ENCODE measurements at places on chromosomes 2 and 18.

DNA sequence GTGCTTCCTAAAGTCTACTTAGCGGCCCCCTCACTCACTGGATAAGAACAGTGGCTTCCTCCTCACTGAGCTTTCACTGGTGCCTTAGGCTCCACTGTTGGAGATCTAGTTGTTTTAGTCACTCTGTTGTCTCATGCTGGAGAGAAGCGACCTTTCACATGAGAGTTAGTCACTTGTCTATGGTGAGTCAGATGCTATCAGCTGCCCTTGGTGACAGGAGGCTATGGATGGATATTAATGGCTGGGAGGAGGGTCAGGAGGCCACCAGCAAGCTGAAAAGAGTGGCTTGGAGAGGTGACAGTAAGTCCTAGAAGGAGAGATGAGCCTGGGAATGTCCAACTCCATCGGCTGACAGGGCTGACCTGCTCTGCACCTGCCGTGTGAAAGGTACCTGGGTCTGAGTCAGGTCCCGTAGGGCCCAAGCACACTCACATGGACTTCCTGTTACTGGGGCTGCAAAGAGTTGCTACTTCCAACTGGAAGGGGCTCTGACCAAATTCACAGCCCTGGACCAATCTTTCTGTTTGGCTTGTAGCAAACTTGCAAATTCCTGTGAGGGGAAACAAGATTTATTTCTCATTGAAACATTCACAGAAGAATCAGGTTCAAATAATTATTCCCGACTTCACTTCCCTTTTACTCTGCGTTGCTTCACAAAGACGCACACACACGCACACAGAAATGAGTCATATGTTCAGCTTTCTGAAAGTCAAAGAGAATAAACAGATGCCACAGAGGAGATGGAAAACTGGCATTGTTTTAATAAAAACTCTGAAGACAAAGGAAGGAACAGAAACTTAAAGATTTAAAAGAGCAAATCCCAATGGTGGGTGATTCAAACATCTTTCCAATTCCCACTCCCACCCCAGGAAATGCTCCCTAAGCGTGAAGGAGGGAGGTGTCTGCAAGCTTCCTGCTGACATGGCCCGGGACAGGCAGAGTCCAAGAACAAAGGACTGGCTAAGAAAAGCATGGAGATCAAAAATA is 203.5 kb upstream of the TWIST2 start:
- DNase-seq: no peak
- H3K36me3 ChIP-seq: no peaks in the 10 kb centered on the region
- H3K27me3 ChIP-seq: peaks cover 3% of the 10 kb centered on the region
- H3K4me3 ChIP-seq: no peak overlapping the region
- no peak overlapping the region for H3K27ac ChIP-seq
- no peaks in the 10 kb centered on the region for H3K4me1 ChIP-seq

DNA sequence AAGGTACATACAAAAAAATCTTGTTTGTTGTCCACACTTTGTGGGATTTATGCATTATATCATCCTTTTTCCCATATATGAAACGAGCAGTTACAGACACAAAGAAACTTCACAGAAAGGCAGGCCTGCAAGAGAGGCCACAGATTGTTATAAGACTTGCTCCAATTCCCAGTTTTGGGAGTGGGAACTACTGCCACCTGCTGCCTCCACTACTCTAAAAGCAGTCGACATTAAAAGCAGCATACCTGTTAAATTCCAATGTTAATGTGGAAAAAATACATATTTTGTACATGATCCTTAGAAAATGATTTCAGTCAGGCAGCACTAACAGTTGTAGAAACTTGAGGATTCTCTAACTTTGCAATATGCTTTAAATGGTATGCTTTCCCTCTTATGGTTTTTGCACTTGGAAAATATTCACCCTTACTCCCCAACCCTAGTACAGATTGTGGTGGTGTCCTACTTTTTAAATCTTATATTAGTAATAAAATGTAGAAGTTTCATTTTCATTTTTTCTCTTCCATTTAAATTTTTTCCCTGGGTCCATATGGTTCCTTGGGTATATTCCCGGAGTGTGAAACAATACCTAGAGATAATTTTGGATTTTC is 37.9 kb downstream of the SLC38A11 start:
- no peaks in the 10 kb centered on the region for H3K27me3 ChIP-seq
- DNase-seq: peak; percentile 22
- no peaks in the 10 kb centered on the region for H3K36me3 ChIP-seq
- peaks cover 53% of the 10 kb centered on the region for H3K4me1 ChIP-seq
- no peak overlapping the region for H3K4me3 ChIP-seq

GRCh38 chr2:205902041-205902899 is 183.7 kb downstream of the INO80D start:
- no peak overlapping the region for H3K4me3 ChIP-seq
- H3K27me3 ChIP-seq: peaks cover 3% of the 10 kb centered on the region
- H3K27ac ChIP-seq: peak overlapping the region; percentile 89
- no peaks in the 10 kb centered on the region for H3K36me3 ChIP-seq

DNA sequence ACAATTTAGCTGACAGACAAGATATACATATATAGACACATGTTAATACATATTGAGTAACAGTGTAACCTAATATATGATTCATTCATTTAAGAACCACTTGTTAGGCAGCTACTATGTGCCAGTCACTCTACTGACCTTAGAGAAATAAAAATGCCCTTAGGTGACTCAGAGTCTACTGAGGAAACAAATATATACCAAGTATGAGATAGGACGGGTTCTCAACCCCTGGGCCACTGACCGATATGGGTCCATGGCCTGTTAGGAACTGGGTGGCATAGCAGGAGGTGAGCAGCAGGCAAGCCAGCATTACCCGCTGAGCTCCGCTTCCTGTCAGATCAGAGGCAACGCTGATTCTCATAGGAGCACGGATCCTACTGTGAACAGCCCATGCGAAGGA is 14.8 kb downstream of the STRN start:
- DNase-seq: no peak
- H3K36me3 ChIP-seq: no peaks in the 10 kb centered on the region
- no peak overlapping the region for H3K4me3 ChIP-seq
- H3K27ac ChIP-seq: peak overlapping the region; percentile 86
- peaks cover 17% of the 10 kb centered on the region for H3K4me1 ChIP-seq

DNA sequence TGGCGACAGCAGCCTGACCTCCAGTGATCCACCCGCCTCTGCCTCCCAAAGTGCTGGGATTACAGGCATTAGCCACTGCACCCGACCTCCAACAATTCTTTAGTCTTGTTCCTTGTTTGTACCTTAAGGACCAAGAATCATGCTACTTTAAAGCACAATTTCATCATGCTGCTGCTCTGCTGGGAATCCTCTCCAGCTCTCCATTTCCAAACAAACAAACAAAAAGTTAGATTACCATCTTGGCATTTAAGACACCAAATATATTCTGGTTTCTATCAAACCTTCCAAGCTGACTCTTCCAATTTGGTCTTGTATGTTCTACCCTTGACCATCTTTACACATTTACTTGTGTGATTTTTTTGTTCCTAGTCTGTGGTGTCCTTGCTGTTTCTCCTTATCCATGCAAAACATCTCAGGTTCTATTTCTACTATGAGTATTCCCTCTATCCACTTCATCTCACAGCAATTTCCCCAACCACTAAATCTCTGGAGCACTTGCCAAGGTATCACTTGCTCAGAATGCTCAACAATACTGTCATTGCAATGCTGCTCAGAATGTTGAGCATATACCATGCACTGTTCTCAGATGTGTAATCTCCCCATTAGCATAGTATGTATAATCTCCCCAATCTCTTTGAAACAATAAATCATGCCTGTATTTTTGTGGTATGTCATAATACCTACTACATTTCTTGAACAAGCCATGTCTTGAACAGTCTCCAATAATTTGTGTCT is 73.2 kb upstream of the GALNT5 start:
- no peak for DNase-seq
- no peaks in the 10 kb centered on the region for H3K36me3 ChIP-seq
- H3K27ac ChIP-seq: no peak overlapping the region
- no peaks in the 10 kb centered on the region for H3K27me3 ChIP-seq
- H3K4me3 ChIP-seq: no peak overlapping the region
- peaks cover 4% of the 10 kb centered on the region for H3K4me1 ChIP-seq

- no peak overlapping the region for H3K4me3 ChIP-seq
- no peaks in the 10 kb centered on the region for H3K36me3 ChIP-seq
- DNase-seq: no peak
- no peak overlapping the region for H3K27ac ChIP-seq
Observed at GRCh38 chr2:190069936-190070696, 7.6 kb upstream of the MSTN start.

GRCh38 chr2:43898134-43898837 is 59.5 kb downstream of the ABCG8 start:
- no peak for DNase-seq
- peaks cover 25% of the 10 kb centered on the region for H3K36me3 ChIP-seq
- no peaks in the 10 kb centered on the region for H3K27me3 ChIP-seq
- H3K27ac ChIP-seq: no peak overlapping the region
- H3K4me3 ChIP-seq: no peak overlapping the region

DNA sequence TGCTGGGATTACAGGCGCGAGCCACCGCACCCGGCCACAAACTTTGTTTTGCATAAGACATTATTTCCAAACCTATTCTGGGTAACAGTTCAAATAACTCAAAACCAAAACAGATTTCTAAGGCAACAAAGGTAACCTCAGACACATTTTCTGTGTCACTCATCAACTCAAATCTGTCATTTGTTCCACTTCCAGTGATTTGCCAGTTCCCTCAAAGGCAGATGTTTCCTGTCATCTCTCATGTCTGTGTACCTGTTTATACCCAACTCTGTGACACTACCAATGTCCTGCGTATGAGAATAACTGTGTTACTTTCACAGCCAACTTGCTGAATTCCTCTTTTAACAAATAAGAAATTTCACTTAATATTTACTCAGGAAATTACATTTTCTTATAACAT is 54.4 kb downstream of the SCN3A start:
- no peak overlapping the region for H3K27ac ChIP-seq
- DNase-seq: no peak
- no peaks in the 10 kb centered on the region for H3K27me3 ChIP-seq
- H3K36me3 ChIP-seq: no peaks in the 10 kb centered on the region
- H3K4me3 ChIP-seq: no peak overlapping the region

GRCh38 chr18:58013241-58014211 is 30.5 kb upstream of the NEDD4L start:
- no peaks in the 10 kb centered on the region for H3K27me3 ChIP-seq
- DNase-seq: no peak
- peak overlapping the region; percentile 94 for H3K27ac ChIP-seq
- H3K4me1 ChIP-seq: peaks cover 41% of the 10 kb centered on the region

DNA sequence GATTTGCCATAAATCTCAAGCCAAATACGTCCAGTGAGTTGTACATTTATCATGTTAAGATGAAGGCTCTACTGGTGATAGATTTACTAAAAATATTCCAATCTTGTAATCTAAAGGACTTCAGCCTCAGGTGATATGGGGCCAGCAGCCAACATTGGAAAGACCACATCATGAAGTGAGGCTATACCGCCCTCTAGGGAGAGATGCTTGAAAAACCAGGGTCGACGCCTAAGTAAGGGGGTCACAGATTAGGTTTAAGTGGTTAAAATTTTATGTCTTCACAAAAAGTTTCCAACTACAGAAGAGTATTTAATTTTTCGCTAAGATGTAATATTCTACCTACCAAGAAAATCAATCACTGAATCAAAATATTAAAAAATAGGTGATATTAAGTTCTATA is 33.3 kb downstream of the DOCK10 start:
- H3K4me3 ChIP-seq: no peak overlapping the region
- H3K27me3 ChIP-seq: no peaks in the 10 kb centered on the region
- DNase-seq: no peak
- H3K27ac ChIP-seq: no peak overlapping the region
- H3K36me3 ChIP-seq: no peaks in the 10 kb centered on the region

GRCh38 chr2:111062417-111062816 is 58.3 kb upstream of the BCL2L11 start:
- DNase-seq: no peak
- H3K27ac ChIP-seq: no peak overlapping the region
- H3K27me3 ChIP-seq: peaks cover 6% of the 10 kb centered on the region
- peaks cover 2% of the 10 kb centered on the region for H3K36me3 ChIP-seq

GRCh38 chr2:233461481-233461891 is 105.1 kb downstream of the USP40 start:
- peaks cover 26% of the 10 kb centered on the region for H3K36me3 ChIP-seq
- DNase-seq: no peak
- H3K4me3 ChIP-seq: no peak overlapping the region
- peak overlapping the region; percentile 65 for H3K27ac ChIP-seq
- no peaks in the 10 kb centered on the region for H3K4me1 ChIP-seq
- no peaks in the 10 kb centered on the region for H3K27me3 ChIP-seq
